ENCODE measurements at places on chromosomes 12 and 14.

DNA sequence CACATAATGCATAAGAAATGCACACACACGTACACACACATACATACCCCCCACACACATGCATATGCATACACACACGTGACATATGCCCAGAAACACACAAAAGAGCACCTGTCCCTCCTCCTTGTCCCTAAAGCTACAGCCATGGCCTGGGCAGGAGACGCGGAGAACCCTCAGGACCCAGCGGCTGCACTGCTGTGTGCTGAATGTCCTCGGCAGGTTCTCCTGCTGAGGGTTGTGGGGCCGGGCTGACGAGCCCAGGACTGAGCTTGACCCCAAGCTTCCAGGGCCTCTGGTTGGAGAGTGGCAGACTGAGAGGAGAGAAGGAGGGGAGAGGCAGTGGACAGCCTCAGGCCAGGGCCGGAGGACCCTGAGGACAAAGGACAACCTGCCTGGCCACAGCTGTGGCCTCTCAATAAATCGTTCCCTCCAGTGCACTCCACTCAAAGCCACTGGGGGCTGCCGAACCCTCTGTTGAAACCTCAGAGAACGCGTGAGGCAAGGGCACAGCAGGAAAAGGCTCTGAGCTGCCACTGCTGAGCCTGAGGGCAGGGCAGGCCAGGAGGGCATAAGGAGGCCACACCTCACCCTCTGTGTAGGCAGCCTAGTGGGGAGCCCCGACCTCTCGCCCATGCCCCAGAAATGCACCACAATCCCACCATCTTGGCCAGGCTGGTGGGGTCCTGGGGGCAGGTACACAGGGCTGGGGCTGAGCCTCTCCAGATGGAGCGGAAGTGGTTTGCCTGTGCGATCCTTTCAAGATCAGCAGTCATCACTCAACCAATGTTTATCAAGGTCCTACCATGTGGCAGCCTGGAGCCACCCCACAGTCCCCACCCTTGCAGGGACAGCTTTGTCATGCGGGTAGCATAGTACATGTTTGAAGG, 3.1 kb downstream of the CACNA2D4 start:
- DNase-seq, result no peak

- DNase-seq, result no peak
Observed at GRCh38 chr14:53389202-53389601, 236.1 kb upstream of the DDHD1 start.

- DNase-seq, result no peak
Observed at GRCh38 chr14:89474464-89474863, 57.4 kb upstream of the FOXN3 start.

DNA sequence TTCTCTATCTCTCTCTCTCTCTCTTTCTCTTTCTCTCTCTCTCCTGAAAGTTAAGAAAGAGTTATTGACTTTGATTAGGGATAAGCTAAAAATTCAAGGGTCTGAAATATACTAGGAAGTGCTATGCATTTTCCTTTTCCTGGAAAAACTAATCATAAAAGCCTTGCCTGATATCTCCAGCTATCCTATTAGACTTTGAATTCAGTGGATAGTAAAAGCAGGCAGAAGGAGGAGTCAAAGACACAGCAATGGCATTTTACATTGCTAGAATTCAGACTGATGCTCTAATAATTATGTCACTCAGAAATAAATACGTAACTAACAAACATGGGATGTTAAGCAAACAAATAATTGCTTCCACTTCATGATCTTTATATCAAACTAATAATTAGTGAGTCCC, 272.0 kb downstream of the SSPN start:
- no peak for DNase-seq

DNA sequence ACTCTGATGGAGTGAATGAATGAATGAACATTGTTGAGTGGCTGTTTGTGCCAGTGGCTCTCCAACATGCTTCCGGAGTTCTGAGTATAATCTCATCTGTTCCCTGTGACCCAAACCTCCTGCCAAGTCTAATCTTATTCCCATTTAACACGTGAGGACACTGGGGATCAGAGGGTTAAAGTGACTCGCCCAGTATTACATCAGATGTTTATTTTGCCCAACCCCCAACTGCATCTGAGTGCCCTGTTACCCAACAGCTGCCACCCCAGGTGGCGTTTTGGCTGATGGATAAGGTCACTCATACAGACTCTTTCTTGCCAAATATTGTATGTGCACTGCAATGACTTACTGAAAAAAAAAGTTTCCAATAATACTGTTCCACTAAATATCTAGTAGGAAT, 210.9 kb downstream of the EXOC5 start:
- no peak for DNase-seq

GRCh38 chr12:25107920-25108319, 87.0 kb downstream of the DNAI7 start:
- DNase-seq, result no peak

GRCh38 chr12:109110988-109111495, 5.3 kb upstream of the ACACB start:
- DNase-seq, result peak; percentile 38

DNA sequence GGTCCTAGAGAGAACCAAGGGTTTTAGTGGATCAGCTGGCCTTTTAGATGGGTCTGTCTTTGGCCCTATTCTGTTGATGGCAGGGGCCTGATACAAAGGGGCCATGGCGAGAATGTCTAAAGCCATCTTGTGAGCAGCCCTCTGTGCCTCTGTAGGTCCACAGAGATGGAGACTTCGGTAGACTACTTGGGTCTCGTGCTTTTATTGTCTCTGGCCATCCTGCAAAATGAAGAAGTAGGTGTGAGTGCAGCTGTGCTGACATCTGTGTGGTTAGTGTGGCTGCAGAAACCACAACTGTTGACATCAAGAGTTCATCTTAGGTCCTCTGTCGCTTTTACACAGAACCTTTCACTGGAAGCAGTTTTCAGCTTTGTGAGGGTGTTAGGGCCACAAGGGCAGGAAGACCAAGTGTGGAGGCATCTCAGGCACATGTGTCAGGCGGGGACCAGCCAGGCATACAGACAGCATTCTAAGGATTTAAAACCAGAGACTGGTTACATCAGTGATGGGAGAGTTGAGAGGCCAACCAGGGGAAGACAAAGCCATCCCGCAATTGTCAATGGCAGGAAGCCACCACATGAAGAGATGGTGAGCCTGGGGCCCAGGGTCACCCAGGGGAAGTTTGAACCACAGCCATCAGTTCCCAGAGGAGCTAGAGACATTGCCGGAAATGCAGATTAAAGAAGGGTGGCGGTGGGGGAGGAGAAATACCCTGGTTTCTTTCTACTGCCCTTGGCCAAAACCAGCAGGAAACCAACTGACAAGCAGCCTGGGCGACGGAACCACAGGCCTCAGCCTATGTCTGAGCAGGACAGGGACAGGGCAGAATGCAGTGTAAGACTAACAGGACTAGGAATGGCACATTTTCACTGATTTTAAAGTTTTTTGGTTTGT, 13.0 kb upstream of the TPCN1 start:
- no peak for DNase-seq

- no peak for DNase-seq
Observed at GRCh38 chr12:5254703-5255102, 177.2 kb upstream of the NTF3 start.

DNA sequence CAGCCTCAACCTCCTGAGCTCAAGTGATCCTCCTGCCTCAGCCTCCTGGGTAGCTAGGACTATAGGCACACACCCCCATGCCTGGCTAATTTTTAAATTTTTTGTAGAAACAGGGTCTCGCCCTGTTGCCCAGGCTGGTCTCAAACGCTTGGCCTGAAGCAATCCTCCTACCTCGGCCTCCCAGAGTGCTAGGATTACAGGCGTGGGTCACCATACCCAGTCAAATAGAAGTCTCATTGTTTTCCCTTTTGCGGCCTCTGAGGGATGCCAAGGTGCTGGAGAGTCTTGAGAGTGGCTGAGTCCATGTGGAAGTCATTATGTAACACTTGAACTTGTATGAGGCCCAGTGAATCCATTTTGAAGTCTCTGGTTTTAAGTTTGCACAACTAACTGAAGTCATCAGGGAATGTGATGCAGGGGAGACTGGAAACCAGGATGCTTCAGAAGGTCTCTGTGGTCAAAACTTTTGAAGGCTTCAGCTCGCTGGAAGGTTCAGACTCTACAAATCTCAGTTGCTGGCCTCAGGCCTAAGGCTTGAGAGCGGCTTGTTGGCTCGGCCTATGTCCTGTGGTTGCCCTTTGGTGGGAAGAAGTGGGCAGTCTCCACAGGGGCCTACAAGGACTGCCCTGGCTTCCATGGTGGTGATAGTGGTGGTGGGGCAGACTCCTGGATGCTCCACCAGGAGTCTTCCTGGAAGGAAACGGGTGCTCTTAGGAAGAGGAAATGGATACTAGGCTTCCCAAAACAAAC, 29.2 kb downstream of the GALNT16 start:
- DNase-seq, result no peak

GRCh38 chr14:33692762-33693161, 258.1 kb downstream of the EGLN3 start:
- DNase-seq, result no peak

GRCh38 chr14:73426877-73427276, 31.5 kb downstream of the NUMB start:
- no peak for DNase-seq

GRCh38 chr12:108603743-108604142, 5.9 kb upstream of the TMEM119 start:
- no peak for DNase-seq

- DNase-seq, result no peak
Observed at GRCh38 chr14:62162998-62163589, 400.9 kb downstream of the SNAPC1 start.

GRCh38 chr12:52056801-52057637, 5.8 kb downstream of the NR4A1 start:
- no peak for DNase-seq

- DNase-seq, result no peak
Observed at GRCh38 chr12:106767206-106767605, 7.3 kb upstream of the RIC8B start.

GRCh38 chr14:74763803-74764531, 851 bp downstream of the YLPM1 start:
- DNase-seq, result peak; percentile 1

DNA sequence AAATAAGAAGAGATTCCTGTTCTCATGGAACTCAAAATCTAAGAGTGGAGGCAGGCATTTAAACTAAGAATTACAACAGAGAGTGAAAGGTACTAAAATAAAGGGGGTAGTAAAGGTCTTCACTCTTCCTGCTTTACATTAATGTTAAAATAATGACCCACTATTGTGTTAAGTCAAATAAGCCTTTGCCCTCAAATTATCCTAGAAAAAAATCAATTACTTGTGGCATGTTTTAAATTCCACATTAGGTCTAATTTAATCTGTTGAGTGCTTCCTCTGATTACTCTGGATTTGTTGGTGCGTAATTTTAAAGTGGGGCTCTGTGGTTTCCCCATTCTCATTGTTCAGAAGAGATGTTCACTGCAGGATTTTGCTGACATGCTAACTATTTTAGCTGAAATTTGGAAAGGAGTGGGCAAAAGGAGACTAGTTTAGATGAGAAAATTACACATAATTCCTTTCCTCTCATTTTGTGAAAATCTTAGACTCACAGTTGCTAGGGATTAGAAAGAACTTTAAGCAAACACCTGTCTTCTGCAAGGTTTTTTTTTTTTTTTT, 35.5 kb downstream of the BTG1 start:
- no peak for DNase-seq

- DNase-seq, result no peak
Observed at GRCh38 chr12:121223292-121224285, 13.7 kb downstream of the P2RX4 start.

GRCh38 chr14:105852378-105853088, 326.1 kb downstream of the TMEM121 start:
- no peak for DNase-seq

DNA sequence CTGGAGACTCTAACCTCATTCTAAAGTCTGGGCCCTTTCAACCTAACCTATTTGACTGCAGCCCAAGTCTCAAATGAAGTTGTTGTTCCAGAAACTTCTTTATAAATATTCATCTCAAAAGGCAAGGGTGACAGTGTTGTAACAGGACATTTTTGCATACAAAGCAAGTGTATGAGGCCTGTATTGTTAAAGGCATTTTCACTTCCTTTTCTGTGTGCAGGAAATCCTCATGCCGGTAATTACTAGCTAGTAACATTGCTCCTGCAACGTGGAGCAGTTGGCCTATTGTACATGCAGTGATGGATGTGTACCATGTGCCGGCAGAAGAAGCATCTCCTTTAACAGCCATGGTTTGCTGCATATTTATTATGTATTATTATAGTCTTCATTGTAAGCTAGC, 156.5 kb upstream of the RMST start:
- no peak for DNase-seq

- no peak for DNase-seq
Observed at GRCh38 chr14:57656853-57657252, 163.2 kb upstream of the CCDC198 start.

- no peak for DNase-seq
Observed at GRCh38 chr12:132176920-132177551, 32.8 kb downstream of the NOC4L start.

DNA sequence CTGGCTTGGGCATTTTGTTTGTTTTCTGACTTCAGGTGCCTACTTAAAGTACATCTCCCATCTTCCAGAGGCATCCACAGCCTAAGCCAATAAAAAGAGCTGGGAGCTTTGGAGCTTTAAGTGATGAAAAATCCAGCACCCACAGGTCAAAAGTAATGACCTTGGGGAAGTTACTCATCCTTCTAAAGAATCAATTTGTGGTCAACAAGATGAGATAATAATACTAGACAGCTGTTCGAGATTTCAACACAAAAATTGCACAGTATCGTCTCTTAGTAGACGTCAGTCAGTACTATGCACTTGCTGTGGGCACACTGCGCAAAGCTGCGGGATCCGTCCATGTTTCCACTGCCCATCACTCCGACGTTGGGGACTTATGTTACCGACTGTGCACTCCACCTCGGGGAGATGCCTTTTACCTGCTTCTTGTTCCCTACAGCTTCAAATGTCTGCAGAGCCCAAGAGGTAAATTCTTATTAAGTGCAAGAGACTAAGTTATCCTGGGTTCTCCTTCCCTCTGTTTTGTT, 1.3 kb downstream of the ST8SIA1 start:
- no peak for DNase-seq

DNA sequence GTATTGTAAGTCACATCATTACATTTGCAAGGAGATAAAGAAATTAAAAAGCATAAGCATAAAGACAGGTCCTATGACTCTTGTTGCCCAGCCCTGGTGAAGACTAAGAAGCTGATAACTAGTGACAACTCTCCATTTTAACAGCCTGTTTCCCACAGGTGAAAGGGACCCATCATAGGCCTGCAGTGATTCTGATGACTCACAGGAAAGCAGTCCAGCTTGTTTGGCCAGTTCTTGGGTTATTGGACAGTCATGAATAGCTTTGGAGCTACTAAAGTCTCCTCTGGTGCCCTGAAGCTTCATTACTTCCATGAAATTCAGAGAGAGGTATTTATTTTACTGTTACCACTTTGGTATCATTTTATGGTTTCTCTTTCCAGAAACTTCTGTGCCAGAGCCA, 55.5 kb upstream of the DYRK2 start:
- DNase-seq, result no peak

Data from stimulated activated CD4-positive, alpha-beta T cell treated with anti-CD3 and anti-CD28 coated beads, Interleukin-1b, Interleukin-23, amount 100 ng/mL, for 24 hours (primary cell).